ENCODE measurements at places on chromosomes 5 and 9.

DNA sequence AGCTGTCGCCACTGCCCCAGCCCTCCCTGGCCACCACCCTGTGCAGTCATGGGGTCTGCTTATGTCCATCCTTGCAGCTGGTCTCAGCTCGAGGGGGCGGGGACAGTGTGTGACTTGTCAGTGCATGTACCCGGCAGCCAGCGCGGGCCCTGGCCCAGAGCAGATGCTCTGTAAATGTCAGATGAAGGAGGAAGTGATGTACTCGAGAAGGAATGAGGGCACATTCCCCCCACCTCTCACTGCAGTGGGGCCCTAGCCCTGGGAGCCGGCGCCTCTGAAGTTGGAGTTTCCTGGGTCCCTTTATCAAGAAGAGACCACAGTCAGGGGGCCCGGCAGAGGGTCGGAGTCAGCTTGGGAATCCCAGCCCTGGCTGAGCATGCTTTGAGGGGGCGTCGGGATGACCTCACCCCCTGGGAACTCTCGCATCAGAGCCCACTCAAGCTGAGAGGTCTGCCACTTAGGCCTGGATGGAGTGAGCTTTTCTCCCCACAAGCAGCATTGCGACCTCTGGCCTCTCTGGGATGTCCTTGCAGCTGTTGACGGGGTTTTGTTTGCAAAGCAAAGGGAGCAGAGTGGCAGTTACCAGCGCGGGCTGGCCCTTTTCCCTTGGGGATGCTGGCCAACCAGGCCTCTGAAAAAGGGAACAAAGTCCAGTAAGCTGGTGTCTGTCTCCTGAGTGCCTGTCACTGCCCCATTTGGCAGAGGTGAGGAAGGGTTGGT lies 19.0 kb downstream of the NEURL1B start:
- peak; percentile 54 for DNase-seq

DNA sequence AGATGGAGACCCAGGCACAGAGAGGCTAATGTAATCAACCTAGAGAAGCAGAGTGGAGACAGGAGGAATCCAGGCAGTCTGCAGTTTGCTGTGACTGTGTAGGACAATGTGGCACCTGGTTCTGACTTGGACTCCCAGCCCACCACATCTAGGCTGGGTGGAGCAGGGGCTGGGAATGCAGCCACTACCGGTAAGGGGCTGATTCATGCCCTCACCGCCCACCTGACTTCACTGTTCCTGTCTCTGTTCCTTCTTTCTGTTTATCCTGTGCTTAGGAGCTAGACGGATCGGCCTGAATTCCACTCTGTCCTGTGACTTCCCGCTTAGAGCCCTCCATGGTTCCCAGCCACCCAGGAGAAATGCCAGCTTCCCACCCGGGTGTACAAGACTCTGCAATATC lies 2.6 kb downstream of the PDLIM4 start:
- DNase-seq = no peak

- no peak for DNase-seq
Measured at GRCh38 chr9:35533398-35533797, 43.5 kb downstream of the RUSC2 start.

DNA sequence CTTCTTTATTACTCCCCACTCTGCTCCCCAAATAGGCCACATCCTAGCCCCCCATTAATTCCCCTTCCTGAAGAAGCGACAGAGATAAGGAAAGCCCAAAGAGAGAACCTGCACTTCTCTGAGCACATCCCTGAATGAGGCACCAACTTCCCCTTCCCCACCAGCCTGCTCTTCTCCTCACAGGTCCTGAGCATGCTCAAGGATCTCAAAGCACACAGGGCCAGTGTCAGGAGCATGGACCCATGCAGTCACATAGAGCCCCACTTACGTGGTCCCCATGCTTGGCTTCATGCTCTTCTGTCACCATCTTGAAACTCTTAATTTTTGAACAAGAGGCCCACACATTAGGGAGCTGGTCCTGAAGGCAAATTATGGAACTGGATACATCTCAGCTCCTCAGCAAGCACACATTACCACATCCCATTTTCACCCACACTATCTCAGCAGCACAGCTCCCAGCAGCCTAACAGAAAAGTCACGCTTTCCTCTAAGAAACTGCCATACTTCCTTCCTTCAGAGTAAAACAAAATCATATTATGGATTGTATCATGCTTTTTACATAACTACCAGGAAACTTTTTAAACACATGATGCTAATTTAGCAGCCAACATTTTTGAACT lies 99.8 kb downstream of the NFIB start:
- DNase-seq = no peak

DNA sequence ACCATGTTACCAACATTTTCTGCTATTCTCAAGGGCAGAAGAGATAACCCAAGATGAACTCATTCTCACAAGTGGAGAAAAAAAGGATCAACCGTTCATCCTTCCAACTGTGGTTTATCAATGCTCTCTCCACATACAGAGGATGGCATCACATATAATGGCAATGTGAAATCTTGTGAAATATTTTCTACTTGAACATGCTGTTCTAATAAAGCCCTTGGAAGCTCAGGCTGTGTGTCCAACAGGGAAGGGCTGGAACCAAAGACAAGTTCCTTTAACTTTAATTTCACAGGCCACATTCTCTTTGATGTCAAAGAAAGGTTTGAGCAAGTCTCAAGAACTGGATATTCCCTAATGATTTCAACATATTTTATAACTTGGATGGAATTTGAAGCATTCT lies 230.5 kb downstream of the SPOCK1 start:
- no peak for DNase-seq

- no peak for DNase-seq
Measured at GRCh38 chr9:115084709-115085108, 33.2 kb downstream of the TNC start.

GRCh38 chr5:65152131-65152530 lies 329.6 kb downstream of the ADAMTS6 start:
- DNase-seq = peak; percentile 19

DNA sequence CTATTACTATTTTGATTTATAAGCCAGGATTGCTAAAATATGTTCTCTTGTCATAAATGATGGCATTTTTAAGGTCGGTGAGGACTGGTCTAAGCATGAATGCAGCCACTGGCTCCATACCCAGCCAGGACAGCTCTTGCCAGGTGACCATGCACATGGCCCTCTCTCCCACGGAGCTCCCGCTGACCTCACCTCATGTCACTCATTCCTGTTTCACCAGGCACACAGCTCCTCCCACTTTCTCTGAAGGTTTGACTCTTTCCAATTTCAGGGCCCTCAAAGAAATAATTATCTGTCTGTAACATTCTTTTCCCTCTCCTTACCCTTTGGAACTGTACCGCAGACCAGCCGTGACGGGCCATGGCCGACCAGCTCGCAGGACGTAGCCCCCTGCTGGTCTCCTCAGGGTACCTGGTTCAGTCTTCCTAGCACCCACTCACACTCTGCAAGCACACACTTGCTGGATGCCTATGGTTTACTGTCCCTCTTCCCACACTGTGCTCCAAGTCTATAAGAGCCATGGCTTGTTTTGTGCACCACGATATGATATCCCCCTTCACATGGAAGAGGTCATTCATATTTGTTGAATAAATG lies 72.5 kb downstream of the LIFR start:
- no peak for DNase-seq

DNA sequence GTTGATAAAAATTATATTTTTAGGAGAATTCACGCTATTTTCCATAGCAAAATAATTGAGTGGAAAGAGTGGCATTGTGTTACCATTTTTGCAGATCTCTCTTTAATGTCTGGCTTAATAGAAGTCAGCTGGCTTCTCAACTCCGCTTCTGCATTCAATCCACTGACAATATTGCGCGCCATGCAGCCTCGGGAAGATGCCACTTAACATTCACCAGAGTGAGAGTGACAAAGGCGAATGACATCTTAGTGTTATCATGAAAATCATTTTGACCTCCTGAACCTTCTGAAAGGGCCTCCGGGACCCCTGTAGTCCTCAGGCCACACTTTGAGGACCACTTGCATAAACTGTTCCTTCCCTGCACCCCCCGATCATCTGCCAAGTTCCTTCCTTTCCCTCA lies 80.1 kb upstream of the ORM1 start:
- no peak for DNase-seq

DNA sequence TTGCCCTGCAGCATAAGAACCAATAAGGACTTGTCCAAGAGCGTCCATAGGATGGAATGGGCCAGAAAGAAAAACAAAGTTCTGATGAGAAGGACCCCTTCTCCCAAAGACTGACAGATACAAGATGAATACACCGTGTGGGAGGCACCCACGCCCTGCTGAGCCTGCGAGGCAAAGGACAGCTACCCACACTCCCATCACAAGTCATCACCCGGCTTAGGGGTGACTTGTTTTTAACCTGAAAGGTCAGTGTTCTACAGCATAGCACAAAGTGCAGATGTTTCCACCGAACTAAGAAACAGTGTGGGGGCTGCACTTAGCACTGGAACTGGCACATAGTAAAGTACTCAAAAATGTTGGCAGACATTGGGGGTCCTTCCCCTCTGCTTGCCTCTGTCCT lies 13.9 kb downstream of the TNIP1 start:
- DNase-seq = no peak

GRCh38 chr5:120788481-120788880 lies 324.4 kb downstream of the PRR16 start:
- no peak for DNase-seq

DNA sequence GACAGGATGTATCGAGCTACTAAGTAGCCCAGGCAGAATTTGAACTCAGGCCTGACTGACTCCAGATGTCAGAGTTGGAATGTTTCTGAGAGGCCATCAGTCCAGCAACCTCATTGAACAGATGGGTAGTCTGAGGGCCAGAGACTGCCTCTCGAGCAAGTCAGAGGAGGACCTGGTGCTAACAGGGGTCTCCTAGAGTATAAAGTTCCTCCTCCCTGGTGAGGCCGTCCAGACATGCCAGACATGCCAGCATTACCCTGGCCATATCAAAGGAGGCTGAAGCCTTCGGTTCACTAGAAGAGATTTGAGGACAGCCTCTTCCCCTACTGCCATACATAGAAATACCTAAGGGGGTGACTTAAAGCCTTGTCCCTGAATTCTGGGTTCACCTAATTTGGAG lies 81.2 kb downstream of the ZNF618 start:
- DNase-seq = no peak

DNA sequence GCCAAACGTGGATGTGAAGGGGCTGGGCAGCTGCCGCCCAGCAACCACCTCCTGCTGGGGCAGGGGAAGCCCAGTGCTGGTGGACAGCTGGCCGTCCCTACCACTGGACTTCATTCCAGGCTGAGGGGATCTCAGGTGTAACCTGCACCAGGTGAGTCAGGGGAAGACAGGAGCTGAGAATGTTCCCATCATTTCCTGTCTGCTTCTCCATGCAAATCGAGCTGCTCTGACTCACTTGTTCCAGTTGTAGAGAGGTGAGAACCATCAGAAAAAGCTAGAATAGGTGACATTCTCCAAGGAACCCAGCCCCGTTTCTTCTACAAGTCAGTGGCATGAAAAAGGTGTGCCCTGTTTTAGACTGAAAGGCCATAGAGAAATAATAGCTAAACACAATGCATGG lies 21.8 kb upstream of the BARX1 start:
- no peak for DNase-seq

- DNase-seq = peak; percentile 15
Measured at GRCh38 chr9:97615439-97616072, 17.6 kb downstream of the TSTD2 start.

DNA sequence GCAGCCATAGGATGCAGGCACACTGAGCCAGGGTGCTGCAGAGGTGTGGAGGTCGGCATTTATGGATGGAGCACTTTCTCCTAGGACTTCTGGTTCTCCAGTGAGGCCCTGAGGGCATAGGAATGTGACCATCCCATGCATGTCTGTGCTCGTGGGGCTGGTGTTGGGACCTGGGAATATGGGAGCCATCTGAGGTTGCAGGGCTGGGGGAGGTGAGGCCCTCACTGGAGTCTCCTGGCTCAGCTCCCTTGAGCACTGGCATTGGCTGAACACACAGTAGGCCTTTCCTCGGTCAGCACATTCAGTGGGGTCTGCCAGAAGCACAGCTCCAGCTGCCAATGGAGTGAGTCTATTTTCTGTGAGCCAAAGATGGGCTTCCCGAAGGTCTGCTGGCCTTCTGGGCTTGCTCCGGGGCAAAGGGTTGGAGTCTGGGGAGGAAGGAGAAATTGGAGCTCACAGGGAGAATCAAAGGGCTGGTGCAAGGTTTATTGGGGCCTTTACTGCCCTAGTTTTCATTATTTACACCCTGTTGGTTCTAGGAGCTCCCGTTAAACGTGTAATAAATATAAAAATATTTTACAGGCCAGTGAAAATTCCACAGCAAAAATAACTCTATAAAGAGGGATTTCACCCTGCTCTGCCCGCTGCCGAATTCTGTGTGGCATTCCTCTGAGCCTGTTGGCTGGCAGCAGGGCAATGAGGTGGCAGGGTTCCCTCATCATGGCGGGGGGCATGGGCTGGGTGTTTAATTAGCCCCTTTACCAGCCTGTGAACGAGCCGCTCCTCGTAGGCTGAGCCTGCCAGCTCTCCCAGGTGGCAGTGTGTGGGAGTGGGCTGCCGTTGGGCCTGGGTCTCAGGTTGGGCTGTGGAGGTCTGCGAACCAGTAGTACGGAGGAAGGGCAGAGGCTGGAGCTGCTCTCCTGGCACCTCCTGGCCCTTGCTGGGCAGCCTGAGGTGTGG lies 31.6 kb upstream of the PITX1 start:
- no peak for DNase-seq

- DNase-seq = no peak
Measured at GRCh38 chr9:134552349-134552990, 89.1 kb upstream of the COL5A1 start.

GRCh38 chr9:113480612-113481011 lies 17.1 kb downstream of the RGS3 start:
- no peak for DNase-seq

DNA sequence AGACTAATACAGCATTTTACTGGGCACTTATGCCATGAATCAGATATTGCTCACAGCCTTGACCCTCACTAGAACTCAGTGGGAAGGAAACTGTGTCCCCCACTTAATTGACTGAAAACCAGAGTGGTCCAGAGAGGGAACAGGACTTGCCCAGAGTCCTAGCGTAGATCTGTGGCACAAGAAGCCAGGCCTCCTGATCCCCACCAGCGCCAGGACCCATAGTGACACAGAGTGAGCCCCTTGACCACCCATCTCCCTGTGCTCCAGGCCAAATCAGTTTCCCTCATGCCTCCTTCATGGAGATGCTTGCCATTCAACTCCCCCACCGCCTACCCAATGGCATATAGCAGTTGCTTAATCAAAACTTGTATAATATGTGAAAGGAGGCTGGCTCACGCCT lies 8.3 kb downstream of the KIF12 start:
- DNase-seq = no peak

DNA sequence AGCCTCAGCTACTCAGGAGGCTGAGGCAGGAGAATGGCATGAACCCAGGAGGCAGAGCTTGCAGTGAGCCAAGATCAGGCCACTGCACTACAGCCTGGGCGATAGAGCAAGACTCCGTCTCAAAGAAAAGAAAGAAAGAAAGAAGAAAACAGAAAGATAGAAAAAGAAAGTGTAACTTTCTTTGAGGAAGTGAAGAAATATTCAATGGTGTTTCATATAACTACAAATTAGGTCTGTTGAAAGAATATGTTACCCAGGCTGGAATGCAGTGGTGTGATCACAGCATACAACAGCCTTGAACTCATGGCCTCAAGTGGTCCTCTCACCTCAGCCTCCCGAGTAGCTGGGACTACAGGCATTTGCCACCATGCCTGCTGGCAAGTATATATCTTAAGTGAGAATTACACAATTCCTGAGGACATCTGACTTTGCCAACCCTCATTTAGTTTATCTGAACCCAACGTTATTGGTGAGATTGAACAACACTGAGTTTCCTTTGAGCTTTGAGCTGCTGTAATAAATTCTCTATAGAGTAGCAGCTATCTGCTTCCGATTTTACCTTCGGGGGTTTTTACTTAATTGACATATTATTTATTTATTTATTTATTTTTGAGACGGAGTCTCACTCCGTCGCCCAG lies 2.0 kb upstream of the FAF2 start:
- no peak for DNase-seq

- no peak for DNase-seq
Measured at GRCh38 chr9:37336150-37336549, 86.3 kb upstream of the GRHPR start.
